ENCODE measurements at places on chromosomes 7 and 10. TPM values are rescaled to one million over a fixed set of nuclear protein-coding genes. Genes with fewer than 3 reads are reported as not detected.

The MMP21 gene
- not detected for total RNA-seq

The SLC16A9 gene
- not detected for total RNA-seq

The PAPOLB gene
- total RNA-seq = not detected

The HMX2 gene
- not detected for total RNA-seq

The ACTR1A gene
- 25.8 TPM for total RNA-seq

The CALML3 gene
- total RNA-seq = not detected

The STK31 gene
- 0.48 TPM for total RNA-seq

The GNG11 gene
- total RNA-seq = 4.4 TPM

The NXPH1 gene
- not detected for total RNA-seq

The PTPRN2 gene
- not detected for total RNA-seq

The SNX8 gene
- total RNA-seq = 73.9 TPM

The PDK4 gene
- 4.8 TPM for total RNA-seq

The LIPF gene
- not detected for total RNA-seq

The ZNF365 gene
- total RNA-seq = 1.8 TPM

The AKR1C2 gene
- total RNA-seq = 1,997 TPM

The EPC1 gene
- total RNA-seq = 23.4 TPM

The SVOPL gene
- total RNA-seq = 0.70 TPM

The SFRP4 gene
- total RNA-seq = not detected

The ZPBP gene
- total RNA-seq = not detected

The ACSL5 gene
- 11.7 TPM for total RNA-seq

The EMX2 gene
- not detected for total RNA-seq

The CFTR gene
- total RNA-seq = not detected

The PAPSS2 gene
- 71.8 TPM for total RNA-seq

The UFSP1 gene
- total RNA-seq = 2.8 TPM
